Left lung (tissue), 14 donors: ENCODE measurements at places on chromosomes 7 and 10. TPM values are rescaled to one million over a fixed set of nuclear protein-coding genes. Genes with fewer than 3 reads are reported as not detected.

GRCh38 chr7:100586266-100587025 is at the start of gene FBXO24:
FBXO24 (plus strand) TSS chr7:100586328; CDS start chr7:100586626, 298 bp downstream.
- H3K27me3 ChIP-seq: peaks cover 25% of the 10 kb centered on the region
- DNase-seq: peak; percentile 99
- H3K36me3 ChIP-seq: no peaks in the 10 kb centered on the region
- H3K4me3 ChIP-seq: peak within 1 kb of the TSS; percentile 100

DNA sequence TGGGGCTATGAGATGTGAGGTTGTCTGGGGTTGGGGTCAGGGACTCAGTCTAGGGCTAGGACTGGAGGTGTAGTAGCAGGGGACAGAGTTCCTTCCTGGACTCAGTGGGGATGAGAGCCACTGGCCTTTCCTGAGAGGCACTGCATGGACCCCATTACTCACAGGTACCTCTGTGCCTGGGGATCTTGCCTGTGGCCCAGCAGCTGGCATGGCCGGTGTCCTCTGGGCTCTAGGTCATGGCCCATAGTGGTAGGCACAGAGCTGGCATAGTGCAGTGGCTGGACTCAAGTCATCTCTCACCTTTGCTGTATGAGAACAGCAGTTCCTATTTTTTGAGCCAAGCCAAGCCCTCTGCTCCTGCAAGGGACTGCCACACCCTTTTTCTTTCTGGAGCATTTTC is 51.9 kb downstream of the NEURL1 start:
- DNase-seq: no peak
- no peak overlapping the region for H3K27ac ChIP-seq

DNA sequence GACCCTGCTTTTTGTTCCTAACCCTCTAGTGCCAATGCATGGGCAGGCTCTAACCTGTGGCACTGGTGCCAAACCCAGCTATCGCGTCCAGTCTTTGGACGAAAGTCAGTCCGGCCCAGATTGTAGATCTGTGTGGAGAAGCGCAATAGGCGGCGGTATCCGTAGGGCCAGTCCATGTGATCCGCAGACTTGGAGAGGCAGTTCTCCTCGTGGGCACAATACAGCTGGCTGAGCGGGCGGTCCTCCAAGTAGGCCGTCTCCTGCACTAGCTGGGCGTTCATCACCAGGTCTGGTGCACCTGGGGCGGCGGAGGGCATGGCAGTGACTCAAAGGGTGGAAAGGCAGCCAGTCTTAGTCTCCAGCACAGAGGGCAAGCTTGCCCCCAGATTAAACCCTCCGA is 14.5 kb downstream of the LOXL4 start:
- no peak overlapping the region for H3K4me3 ChIP-seq
- DNase-seq: no peak
- no peaks in the 10 kb centered on the region for H3K4me1 ChIP-seq
- H3K36me3 ChIP-seq: peaks cover 51% of the 10 kb centered on the region

The SOSTDC1 gene
- 9.2 TPM for total RNA-seq

GRCh38 chr10:9015005-9015404 is 960.5 kb downstream of the GATA3 start:
- no peak overlapping the region for H3K27ac ChIP-seq
- no peaks in the 10 kb centered on the region for H3K4me1 ChIP-seq
- H3K36me3 ChIP-seq: no peaks in the 10 kb centered on the region

The RAMP3 gene
- 78.0 TPM for total RNA-seq

The GNG11 gene
- 15.6 TPM for total RNA-seq

DNA sequence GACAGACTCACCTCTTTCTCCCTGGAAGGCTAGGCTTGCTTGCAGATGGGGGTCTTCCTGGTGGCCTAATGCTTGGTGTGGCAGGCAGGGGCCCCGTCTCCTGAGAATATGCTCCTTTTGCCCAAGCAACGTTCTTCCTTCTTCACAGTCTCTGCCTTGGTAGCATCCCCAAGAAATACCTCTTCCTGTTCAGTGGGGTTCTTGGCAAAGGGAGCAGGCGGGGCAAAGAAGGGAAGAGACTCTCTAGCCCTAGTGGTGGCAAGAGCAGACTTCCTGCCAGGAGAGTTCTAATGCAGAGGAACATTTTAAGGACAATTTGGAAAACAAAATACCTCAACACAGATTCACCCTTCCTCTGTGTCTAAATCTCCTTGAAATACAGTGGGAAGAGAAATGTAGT is at the start of gene CLEC5A:
TSS of gene CLEC5A (minus strand) at position 179 of the 400 bp plus-strand sequence. CDS start 682 bp downstream, outside the sequence.
- H3K27me3 ChIP-seq: no peaks in the 10 kb centered on the region
- no peak for DNase-seq

The HDAC9 gene
- total RNA-seq: 13.2 TPM
